GM12892 (cell line): ENCODE measurements at places on chromosomes 7 and 10.

- no peak for DNase-seq
These were observed 11.6 kb downstream of the CHAT start for GRCh38 chr10:49625411-49625810.

- no peak for DNase-seq
These were observed 50.8 kb upstream of the RNF32 start for GRCh38 chr7:156589808-156590207.

DNA sequence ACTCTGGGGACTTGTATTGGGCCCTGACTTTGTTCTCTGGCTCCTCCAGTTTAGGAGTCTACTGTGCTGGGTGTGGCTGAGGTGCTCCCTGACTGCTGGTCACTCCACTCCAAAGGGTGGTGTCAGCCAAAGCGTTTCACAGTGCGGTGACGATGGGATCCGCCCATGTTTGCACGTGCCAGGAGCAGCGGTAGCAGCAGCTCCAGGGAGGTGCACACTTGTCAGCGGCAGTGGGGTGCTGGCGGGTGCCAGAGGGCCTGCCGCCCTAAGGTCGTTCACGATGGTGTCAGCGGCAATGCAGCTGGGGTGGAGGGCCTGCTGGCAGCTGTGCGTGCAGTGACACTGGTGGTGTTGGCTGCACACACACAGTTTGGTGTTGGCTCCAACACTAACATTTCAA is 268.5 kb upstream of the AKR1E2 start:
- no peak for DNase-seq

- no peak for DNase-seq
These were observed 75.2 kb upstream of the TNS3 start for GRCh38 chr7:47657126-47657525.

- DNase-seq = peak; percentile 59
These were observed 28.2 kb downstream of the COL26A1 start for GRCh38 chr7:101390901-101391301.

DNA sequence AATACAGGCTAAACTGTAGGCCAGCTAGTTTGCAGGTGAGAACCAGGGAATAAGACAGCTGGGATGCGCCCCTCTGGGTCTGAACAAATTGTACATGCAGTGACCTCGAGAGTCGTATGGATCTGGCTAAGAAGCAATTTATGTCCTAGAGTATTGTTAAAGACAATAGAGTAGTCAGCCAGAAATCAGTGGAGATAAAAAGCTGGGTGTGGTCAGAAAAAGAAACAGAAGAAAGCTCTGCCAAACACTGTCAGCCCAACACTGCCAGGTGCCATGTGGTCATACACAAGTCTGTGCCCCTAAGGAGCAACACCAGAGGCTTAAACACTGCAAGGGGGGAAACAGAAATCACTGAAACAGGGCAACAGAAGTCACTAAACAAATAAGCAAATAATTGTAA is 62.2 kb downstream of the CNOT4 start:
- DNase-seq = no peak

DNA sequence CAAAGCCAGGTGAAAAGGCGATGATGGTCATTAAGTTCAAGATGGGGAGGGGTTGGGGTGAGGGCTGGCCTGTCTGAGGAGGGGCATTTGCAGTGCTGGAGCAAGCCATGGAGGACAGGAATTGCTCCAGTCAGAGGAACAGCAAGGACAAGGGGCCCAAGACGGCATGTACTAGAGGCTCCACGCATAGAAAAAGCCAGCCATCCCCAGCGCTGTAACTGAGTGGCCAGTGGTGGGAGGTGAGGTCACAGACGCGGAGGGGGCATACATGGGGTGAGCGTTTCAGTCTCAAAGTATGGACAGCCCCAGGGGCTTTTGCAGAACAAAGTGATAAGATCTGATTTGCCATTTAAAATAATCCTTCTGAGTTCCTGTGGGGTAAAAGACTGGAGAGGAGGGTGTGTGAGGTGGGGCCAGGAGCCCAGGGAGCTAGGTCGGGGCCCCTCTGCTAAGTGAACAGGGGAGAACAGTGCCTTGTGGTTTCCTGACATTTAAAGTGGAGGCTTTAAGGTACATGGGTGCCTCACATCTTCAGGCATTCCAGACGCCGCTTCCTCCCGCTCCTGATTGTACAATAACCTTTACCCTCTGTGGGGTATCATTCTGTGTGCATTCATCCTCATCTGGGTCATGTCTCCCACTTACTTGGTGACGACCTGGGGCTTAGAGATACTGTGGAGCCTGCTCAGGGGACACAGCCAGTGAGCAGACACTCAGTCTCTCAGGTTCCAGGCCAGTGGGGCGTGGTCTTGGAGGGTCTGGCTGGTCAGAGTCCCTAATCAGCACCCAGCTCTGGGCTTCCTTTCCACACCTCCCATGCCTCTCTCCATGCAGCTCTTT is 105.6 kb upstream of the GPR26 start:
- no peak for DNase-seq

DNA sequence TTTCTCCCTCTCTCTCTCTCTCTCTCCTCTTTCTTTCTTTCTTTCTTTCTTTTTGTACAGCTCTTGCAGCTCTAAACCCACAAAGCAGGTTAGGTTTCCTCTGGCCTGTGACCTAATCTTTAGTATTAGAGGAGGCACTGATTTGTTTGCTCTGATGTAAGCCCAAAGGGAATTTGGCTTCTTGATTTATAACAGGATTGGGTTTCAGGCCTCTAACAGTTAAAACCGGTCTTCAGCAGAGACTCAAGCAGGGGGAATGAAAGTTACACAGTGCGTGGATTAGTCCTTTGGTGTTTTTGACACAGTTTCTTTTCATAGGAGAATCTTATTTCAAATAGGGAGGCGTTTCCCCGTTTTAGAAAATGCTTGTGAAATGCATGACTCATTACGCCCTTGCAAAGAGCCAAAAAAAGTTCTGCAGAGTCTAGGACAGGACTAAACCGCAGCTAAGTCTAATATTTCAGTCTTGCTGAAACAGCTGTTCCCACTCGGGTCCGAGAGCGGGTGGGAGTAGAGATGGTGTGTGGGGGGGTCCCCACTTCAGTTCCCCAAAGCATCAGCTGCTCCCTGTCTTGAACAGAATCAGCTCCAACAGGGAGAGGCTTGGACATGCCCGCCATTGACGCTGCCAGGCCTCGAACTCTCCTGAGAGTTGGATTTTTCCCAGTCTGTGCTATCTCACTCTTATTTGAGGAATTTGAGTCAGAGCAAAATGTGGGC is 296.5 kb upstream of the PITRM1 start:
- no peak for DNase-seq

DNA sequence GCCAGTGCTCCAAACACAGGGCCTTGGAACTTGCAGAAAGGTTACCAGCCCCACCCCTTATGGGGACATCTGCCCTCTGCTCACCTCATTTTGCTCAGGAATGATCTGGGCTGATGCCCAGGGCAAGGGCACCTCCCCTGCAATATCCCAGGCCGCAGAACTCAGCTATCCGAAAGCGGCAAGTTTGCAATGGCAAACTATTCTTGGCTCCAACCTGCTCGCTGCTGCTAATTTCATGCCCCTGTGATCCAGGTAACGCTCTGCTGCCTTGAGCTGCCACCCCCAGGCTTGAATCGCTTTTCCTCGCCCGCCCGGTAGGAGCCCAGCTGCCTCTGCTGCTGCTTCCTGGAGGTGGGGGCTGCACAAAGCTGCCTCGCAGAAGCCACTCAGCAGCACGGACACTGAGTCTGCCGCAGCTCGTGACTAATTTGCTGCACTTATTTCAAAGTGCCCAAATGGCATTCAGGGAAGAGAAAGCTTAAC is 18.2 kb downstream of the SLC29A3 start:
- DNase-seq = no peak

DNA sequence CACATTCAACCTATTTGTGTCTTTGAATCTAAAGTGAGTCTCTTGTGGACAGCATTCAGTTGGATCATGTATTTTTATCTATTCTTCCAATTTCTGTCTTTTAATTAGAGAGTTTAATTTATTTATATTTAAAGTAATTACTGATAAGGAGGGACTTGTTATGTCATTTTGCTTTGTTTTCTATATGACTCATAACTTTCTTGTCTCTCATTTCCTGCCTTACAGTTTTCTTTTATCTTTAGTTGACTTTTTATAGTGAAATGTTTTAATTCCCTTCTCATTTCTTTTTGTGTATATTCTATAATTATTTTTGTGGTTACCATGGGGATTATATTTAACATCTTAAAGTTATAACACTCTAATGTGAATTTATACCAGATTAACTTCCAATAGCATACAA is 7.3 kb upstream of the ZNF518A start:
- DNase-seq = no peak

- no peak for DNase-seq
These were observed 14.5 kb downstream of the ADCYAP1R1 start for GRCh38 chr7:31066516-31067130.

- DNase-seq = no peak
These were observed 54.3 kb upstream of the ITGB1 start for GRCh38 chr10:33012306-33012705.

DNA sequence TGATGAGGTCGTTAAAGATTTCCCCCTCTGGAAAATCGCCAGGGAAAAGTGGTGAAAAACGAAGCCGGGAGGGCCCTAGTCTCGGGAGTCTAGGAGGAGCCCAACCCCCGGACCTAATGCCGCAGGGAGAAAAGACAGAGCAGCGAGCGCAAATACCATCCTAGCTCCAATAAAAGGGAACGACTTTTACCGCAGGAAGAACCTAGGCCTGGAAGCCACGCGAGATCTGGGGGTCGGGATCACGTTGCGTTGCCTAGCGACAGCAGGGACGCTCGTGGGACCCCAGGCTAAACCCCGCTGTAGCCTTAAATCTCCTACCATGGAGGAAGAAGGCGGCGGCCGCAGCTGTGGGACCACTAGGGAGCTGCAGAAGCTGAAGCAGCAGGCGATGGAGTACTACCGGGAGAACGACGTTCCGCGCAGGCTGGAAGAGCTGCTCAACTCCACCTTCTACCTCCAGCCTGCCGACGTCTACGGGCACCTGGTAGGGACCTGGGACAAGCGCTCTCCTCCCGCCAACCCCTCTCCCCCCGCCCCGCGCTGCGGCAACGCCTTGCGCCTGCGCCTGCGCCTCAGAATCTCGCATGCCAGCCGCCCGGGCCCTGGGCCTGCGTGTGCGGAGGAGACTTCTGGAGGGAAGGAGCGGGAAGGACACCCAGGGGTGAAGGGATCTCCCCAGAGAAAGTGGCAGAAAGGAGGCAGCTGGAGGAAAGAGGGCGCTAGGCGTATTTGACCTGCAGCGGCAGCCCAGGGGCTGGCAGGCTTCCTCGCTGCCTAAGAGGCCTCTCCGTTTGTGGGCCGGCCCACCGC is at the start of gene ENO4:
ENO4 (plus strand) TSS at position 252 of the 810 bp plus-strand sequence; CDS start at position 320, 68 bp downstream.
- peak; percentile 44 for DNase-seq

DNA sequence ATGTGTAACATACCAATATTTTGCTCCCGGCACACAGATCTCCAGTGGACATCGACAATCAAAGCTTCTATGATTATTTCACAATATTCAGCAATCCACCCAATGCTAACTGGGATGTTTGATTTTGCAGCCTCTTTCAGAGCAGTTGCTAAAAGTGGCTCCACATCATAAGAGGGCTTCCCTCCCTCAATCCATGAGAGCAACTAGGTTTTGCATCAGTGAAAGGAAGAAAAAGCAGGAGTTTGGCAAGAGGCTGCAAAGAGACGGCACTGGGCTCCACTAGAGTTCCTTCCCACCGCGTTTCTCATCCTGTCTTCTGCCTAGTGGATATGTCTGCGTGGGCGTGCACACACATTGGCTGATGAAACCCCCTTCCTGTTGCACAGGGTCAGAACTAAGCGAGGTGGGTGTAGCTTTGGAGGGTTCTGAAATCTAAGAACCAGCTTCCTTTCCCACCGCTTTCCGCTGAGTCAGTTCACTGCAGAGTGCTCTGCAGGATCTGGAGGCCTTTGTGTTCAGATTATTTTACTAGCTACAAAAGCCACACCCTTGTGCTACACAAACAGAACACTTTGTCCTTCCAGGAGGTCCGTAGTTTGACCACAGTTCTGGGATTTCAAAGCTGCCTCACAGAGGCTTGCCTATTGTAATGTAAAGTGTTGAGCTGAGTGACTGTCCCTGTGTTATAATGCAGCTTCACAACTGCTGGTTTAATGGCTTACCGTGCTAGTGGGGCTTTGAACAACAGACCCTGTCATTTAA is 28.1 kb downstream of the ARL4A start:
- no peak for DNase-seq

- no peak for DNase-seq
These were observed 38.8 kb downstream of the ERLIN1 start for GRCh38 chr10:100146875-100147650.

DNA sequence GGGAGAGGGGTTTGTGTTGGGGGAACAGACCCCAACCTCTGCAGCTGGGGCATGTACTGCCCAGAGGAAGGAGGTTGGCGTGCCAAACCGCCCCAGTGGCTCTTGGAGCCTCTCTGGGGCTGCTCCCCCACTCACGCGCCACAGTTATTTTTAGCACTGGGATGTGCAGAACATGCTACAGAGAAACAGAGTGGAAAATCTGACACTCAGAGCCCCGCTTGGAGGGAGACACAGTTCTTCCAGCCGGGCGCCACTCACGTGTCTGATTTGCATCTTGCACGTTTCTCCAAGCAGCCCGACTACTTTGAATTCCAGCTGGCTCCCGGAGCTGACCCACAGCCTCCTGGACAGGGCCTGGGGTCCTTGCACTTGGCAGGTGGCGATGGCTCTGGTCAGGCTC is 182.0 kb downstream of the RPS24 start:
- no peak for DNase-seq

DNA sequence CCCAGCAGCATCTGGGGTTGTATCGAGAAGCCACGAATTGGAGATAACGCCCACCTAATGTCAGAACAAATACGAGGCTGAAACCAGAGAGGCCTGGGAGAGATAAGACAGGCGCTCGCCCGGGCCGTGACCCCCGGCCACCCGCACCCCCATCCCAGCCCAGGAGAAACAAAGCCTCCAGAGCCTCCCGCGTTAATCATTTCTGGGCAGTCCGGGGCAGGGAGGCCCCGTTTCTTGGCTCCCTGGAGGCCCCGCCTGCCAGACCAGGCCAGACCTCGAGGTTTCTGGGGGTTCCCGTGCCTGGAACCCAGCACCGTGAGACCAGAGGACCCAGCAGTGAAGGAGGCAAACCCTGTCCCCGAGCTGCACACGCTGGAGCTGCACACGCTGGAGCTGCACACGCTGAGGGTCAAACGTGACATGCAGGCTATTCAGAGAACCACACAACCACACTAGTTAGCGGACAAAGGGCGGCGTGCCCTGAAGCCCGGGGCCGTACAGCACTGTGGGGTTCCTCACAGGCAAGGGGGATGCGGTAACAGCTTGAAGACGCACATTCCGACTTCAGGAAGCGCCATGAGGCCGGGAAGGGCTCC is 53.4 kb downstream of the FOXL3 start:
- no peak for DNase-seq

- DNase-seq = no peak
These were observed 251.2 kb downstream of the POU6F2 start for GRCh38 chr7:39228946-39229345.

DNA sequence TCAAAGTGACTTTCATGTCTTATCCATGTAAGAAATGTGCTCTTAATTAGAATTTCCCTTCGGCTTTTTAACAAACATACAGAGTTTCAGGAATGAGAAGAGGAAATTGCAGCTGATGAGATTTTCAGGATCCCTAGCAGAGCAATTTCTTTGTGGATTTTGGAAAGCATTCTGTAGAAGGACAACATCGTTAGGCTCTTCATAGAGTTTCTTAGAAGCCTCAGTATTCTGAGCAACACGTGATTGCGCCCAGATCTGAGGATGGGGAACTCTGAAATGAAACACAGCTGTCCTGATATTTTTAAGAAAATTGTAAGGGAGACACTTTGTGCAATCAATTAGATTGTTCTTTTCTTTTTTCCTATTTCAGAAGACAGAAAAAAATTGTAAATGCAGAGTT is 85.8 kb downstream of the LHFPL3 start:
- DNase-seq = no peak

GRCh38 chr10:111634191-111634590 is 549.4 kb downstream of the GPAM start:
- DNase-seq = no peak

GRCh38 chr10:58479045-58479444 is 33.6 kb upstream of the BICC1 start:
- no peak for DNase-seq
